ENCODE measurements at places on chromosomes 16 and 17.

DNA sequence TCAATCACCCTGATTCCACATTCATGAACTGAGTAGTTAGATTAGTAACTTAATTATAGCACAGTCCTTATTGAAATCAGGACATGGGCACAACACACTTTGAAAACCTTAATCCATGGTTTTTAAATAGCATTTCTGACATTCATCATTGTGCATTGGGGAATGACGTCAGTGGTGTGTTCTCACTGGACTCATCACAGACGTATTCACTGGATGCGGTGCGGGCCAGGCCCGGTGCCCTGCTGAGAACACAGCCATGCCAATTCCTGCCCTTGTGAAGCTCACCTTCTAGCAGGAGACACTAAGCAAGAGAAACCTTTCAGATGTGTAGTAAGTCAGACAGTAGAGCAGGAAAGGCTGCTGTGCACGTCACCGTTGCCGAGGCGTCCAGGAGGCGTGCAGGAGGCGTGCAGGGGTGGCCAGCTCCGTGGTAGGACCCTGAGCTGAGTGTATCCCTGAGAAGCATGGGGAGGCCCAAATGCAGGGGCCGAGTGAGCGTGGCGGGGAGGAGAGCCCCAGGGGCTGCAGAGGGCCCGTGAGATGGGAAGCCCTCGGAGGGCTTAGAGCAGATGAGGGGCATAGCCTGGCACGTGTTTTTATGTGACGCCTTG, 12.9 kb downstream of the BANP start:
- no peak for DNase-seq

DNA sequence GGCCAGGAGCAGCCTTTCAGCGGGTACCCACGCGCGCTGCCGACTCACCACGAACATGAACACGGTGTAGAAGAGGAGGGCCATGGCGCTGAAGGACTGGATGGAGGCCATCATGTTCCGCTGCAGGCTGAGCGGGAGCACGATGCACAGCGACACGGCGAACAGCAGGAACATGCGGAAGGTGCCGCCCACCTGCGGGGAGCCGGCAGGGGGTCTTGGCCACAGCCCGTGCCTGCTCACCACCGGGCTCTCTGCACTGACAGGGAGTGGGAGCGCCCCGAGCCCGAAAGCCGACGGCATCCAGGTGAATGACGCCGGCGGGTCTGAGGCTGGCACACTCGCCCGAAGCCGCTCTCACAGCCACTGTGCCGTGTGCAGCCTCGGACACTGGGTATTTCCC, 13.0 kb downstream of the SLC38A10 start:
- no peak for DNase-seq

DNA sequence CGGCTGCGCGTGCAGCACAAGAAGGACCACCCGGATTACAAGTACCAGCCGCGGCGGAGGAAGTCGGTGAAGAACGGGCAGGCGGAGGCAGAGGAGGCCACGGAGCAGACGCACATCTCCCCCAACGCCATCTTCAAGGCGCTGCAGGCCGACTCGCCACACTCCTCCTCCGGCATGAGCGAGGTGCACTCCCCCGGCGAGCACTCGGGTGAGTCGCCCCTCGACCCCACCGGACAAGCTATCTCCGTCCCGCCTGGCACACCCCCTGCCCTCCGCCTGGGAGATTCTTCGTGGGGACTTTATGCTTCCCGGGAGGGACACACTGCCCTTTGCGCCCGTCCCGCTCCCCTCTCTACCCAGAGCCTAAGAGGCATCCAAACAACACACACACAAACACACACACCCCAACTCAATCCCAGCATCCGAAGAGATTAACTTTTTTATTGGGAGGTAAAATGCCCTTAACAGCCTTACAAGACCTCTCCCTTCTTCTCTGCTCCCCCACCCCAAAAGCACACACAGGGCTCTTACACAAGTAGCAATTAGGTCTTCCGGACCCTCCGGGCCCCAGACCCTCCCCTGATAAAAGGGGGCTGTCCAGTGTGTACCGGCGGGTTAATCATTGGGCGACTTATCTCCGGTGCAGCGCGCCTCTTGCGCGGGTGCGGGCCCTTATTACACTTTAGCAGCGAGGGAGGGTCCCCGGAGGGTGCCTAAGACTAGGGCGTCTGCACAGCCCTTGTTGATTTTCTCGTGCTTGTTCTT, 2.1 kb downstream of the SOX9 start:
- DNase-seq = no peak

DNA sequence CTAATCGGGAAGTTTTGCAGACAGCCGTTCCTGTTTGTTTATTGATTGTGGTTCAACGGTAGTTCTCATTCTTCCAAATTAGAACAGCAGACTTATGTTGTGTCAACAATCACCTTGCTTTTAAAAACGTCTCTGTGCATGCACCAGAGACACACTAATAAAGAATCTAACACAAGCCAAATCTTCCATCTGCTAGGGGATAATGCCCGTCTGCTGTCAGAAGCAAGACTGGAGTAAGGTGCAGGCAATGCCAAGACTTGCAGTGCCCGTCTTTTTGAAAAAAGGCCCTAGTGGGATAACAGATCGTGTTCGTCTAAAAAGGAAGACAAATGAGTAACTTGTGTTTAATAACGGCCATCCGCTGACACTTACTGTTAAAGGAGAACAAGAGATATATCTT, 158.4 kb downstream of the KCNJ2 start:
- DNase-seq = no peak

DNA sequence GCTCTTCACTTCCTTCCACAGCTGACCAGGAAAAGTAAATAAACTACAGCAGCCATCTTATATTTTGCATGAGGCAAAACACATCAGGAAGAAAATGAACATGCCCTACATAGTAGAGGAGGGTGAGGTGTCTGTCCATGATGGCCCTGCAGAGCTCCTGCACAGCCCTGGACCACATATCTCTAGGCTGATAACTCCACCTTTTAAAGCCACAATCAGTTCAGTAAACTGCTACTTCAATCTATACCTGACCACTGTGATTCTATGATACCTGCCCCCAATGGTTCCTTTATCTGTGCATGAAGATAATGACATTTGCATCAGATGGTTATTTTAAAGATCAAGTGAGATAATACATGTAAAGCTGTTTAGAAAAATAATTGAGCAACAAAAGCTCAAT, 82.2 kb downstream of the HELZ start:
- DNase-seq = no peak

DNA sequence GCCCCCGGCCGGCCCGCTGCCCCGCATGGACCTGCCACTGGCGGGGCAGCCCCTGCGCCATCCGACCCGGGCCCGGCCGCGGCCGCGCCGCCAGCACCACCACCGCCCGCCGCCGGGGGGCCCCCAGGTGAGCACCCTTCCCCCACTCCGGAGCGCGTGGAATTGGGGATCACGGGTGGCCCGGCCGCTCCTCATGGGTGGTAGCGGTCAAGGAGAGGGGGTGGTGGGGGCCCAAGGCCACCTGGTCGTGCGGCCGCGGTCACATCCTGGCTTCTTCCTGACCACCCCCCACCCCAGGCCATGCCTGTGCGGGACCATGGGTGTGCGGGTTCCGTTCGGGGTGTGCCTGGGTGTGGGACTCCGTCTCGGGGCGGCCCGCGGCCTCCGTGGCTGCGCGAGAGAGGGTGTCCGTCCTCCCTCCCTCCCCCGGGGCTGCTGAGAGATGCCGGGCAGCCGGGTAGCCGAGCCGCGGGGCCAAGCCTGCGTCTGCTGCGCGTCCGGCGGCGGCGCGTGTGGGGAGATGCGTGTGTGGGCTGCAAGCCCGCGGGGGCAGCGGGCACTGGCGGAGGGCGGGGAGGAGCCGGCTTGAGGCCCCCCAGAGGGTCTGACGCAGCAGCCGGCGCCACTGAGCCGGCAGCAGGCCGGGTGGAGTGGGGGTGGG, 6.8 kb downstream of the ACD start:
- no peak for DNase-seq

- no peak for DNase-seq
These were observed 174.8 kb downstream of the C16orf78 start for GRCh38 chr16:49548325-49548970.
